NCI-H226 (cell line): ENCODE measurements at places on chromosomes 6 and 20.

- DNase-seq = no peak
Measured at GRCh38 chr6:123658848-123659247, 22.1 kb upstream of the TRDN start.

DNA sequence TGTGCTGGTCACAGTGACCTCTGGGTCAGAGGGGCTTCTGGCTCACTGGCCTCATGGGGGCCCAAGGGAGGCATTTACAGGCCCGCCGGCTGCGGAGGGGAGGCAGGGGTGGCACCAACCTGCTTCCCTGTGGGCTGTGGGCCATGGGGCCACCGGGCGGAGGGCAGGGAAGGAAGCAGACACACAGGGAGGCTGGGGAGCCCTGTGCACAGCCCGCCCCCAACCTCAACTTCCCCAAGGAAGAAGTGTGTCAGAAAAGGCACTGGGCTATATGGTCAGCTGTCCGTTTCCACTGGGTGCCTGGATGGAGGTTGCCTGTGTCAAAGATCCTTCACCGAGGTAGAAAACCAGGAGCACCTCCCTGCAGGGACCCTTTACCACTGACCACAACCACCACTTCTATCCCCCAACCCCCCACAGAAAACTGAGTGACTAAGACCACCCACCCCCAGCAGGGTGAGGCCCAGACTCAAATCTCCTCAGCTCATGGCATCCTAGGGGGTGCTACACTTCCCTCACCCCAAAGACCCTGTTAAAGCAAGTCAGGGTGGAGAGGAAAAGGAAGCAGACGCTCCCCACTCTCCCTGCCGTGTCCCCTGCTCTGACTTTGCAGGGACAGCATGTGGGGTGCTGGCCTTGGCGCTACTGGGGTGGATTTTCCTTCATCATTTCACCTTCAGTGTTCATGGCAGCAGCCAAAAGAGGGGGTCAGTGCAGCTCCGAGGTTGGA, 5.6 kb downstream of the CST3 start:
- DNase-seq = no peak

DNA sequence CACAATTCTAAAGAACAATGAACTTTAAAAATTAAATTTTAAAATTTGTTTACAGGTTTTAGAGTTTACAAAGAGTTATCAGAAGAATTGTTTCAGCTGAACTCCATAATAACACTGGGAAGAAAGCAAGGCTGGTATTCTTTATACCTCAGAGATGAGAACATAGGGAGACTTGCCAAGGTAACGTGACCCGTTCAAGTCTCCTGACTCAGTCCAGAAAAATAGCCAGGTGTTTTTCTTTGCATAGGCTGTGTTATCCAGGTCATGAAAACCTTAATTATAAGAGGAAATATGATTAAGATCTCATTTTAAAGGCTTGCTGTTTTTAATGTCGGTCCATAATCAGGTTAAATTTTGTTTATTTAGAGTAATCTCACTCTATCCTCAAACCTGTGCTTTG, 8.5 kb upstream of the C6orf141 start:
- DNase-seq = peak; percentile 71

DNA sequence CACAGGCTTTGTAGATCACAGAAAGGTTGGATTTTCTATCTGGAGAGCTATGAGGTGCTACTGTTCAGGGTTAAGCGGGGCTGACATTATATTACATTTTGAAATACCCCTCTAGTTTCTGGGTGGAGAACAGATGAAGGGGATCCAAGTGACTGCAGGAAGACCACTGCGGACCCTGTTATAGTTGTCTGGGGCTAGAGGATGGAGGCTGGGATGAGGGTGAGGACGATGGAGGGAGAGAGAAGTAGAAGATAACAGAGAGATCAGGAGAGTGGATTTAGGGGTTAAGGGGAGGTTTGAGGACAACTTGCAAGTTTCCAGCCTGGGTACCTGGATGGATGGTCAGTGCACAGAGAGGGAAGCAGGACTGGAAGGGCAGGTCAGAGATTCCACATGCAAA, 43.5 kb upstream of the TGM2 start:
- no peak for DNase-seq

GRCh38 chr20:34213213-34213612, 28.0 kb upstream of the ASIP start:
- DNase-seq = no peak

DNA sequence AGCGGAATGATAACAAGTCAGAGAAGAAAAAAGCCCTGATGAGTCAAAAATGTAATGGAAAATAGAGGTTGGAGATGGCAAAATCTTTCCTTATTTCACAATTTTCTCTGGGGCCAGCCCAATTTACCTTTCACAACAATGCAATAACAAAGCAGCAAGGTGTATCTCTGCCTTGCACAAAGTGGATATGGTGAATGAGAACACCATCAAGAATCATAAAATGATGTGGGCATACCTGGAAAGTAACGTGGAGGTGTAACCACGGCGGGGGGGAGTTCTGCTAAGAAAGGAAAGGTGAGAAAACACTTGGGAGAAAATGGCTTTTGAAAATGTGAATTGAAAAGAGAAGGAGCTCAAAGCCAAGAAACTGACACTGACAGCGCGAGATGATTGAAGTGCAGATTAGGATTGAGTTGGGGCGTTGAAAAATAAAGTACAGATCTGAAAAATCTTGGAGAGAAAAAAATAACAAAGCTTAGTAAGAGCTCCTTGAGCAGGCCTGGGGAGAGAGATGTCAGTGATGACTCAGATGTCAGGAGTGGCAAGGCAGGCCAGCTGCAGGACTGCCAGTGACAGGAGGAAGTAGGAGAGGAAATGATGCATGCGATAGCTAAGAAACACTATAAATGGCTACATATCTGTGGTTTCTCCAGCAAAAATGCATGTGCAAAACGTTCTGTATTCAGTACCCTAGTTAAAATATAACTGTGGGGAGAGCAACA, 26.2 kb downstream of the ARHGAP18 start:
- peak; percentile 97 for DNase-seq

GRCh38 chr6:9370480-9370879, 935.1 kb upstream of the SLC35B3 start:
- no peak for DNase-seq

DNA sequence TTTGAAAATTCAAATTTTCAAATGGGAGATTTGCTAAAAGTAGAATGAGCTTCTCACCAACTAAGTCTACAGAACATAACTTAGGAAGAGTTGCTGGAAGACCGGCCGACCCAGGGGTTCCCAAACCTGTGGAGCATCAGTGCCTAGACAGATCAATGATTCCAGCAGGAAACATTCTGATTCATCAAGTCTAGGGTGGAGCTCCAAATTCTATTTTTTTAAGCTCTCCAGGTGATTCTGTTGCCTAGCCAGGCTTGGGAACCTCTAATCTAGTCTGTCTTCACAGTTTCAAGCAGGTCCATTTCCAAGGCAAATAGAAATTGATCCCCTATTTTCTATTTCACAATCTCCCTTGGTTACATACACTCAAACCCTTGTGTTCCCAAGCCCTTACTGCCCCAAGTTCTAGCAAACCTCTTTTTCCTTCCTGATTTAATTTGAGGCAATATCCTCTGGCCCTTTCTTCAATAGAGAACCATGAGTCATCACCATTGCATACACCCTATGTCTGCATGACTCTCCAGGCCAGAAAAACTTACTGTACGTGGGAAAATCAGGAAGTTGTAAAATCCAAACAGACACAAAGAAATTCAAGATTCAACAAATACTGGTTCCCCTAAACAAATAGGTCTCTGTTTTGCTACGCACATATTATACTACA, 8.9 kb downstream of the ATXN1 start:
- DNase-seq = peak; percentile 77
